ENCODE measurements at places on chromosomes 11 and 22.

DNA sequence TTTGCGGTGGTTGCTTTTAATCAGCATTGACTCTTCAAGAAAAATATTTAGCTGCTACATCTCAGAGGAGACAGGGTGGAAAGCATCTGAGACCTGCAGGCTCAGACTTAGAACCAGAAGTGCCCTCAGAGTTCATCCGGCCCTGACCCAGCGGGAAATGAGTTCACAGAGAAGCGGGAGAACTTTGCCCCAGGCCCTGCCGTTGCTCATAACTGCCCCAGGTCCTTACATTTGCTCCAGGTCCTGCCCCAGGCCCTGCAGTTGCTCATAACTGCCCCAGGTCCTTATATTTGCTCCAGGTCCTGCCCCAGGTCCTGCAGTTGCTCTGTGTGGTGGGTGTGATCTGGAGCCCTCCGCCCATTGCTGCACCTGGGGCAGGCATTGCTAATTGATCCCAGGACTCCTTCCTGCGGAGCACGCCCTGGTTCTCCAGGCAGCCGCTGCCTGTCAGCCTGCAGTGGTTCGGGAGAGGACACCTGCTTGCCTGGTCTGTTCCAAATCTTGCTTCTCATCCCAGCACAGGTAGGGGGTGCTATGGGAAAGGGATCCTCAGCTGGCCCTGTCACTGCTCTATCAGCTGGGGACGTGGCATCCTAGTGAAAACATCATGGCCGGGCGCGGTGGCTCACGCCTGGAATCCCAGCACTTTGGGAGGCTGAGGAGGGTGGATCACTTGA, 58.1 kb upstream of the PPP6R3 start:
- no peak for DNase-seq

GRCh38 chr11:134512571-134513538, 100.8 kb upstream of the B3GAT1 start:
- DNase-seq = no peak

GRCh38 chr22:17907748-17908051, 116.7 kb downstream of the MICAL3 start:
- no peak for DNase-seq

DNA sequence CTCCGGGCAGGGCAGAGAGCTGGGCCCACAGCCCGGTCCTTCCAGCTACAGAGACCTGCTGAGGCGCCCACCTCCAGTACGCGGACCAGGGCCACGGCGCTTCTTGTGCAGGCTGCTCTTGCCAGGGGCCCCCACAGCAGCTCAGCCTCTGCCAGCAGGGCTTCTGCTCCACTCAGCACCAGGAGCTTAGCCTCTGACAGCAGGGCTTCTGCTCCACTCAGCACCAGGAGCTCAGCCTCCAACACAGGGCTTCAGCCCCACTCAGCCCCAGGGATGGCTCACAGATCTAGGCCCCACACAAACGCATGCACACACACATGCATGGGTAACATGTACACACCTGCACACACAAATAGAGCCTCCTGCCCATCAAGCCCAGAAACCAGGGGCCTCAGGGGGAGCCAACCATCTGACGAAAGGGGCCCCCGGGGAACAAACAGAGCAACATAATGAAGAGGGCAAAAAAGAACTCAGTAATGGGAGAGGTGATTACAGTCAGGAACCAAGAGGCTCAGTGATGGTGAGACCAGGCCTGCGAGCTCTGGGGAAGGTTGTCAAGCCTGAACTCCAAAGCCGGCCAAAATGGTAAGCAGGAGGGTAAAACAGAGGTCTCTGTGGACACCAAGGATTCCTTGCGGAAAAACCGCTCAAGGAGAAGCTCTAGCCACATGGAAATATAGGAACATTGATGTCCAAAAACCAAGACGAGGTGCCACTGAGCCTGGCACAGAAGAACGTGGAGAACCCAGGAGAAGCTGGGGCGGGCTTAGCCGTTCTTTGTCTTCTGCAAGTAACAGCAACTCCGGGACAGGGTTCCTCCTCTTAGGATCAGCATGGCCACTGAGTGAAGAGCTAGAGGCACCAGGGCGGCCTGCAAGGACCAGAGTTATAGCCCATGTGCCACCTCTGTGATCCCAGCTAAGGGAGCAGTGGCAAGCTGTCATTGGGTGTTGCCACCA, 46.5 kb downstream of the GNB1L start:
- DNase-seq = no peak

DNA sequence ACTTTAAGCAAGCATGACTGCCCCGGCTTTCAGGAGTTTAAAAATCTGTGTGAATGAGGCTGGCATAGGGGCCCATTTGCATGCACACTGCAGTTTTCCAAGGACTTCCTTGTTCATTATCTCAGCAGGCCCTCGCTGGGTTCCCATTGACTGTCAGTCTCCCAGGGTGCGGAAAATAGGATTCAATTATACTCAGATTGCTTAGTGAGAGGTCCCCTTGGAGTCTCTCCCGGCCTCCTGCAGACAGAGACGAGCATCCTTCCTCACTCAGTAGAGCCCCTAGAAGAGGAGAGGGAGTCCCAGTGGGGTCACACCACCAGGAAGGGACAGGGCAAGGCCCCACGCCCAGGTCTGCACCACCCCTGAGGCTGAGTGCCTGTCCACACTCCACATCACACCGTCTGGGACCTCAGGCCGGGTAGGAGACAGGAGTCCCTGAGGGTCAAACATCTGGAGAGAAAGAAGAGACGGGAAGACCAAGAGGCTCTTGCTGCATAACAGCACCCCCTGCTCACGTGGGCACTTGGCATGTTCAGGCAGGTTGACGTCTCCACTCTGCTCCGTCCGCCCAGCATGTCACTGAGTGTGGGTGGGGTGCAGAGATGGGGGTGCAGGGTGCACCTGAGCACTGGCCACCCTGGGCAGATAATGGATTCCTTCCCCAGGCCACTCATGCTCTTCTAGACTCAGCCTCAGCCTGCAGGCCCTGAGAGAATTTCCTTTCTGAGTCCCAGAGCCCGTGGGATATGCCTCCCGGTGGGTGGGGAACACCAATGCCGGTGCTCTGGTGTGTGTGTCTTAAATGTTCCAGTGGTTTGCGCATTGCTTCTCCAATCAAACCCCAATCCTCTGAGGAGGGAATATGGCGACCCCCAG, 58.8 kb downstream of the MCM5 start:
- peak; percentile 56 for DNase-seq

GRCh38 chr11:35106595-35106994, 32.4 kb upstream of the CD44 start:
- no peak for DNase-seq

- peak; percentile 16 for DNase-seq
Measured at GRCh38 chr11:134516529-134516928, 104.5 kb upstream of the B3GAT1 start.

Measured in NCI-H1092 treated with DMSO at 0.1 percent for 48 hours (cell line).